ENCODE measurements at places on chromosomes 7 and 10. TPM values are rescaled to one million over a fixed set of nuclear protein-coding genes. Genes with fewer than 3 reads are reported as not detected.

Gene GRID1
- 0.48 TPM for total RNA-seq

Gene CALHM3
- total RNA-seq = not detected

Gene ZNF503
- total RNA-seq = 11.1 TPM

GRCh38 chr7:22782616-22783232, 39.9 kb downstream of the TOMM7 start:
- H3K4me3 ChIP-seq = no peak overlapping the region
- peak overlapping the region; percentile 89 for H3K27ac ChIP-seq
- H3K36me3 ChIP-seq = no peaks in the 10 kb centered on the region
- H3K4me1 ChIP-seq = peaks cover 27% of the 10 kb centered on the region
- no peaks in the 10 kb centered on the region for H3K27me3 ChIP-seq
- no peak for DNase-seq

Gene IFT22
- 20.9 TPM for total RNA-seq

Gene OR2A1
- total RNA-seq = not detected

GRCh38 chr7:25632616-25633015, 404.3 kb upstream of the NPVF start:
- no peak for DNase-seq
- H3K36me3 ChIP-seq = no peaks in the 10 kb centered on the region
- H3K4me1 ChIP-seq = no peaks in the 10 kb centered on the region
- no peak overlapping the region for H3K27ac ChIP-seq
- no peaks in the 10 kb centered on the region for H3K27me3 ChIP-seq
- no peak overlapping the region for H3K4me3 ChIP-seq
